Fibroblast of skin of right quadriceps (primary cell): ENCODE measurements at places on chromosomes 13 and 19.

GRCh38 chr13:79886601-79887000 lies 405.6 kb downstream of the NDFIP2 start:
- DNase-seq, result no peak

DNA sequence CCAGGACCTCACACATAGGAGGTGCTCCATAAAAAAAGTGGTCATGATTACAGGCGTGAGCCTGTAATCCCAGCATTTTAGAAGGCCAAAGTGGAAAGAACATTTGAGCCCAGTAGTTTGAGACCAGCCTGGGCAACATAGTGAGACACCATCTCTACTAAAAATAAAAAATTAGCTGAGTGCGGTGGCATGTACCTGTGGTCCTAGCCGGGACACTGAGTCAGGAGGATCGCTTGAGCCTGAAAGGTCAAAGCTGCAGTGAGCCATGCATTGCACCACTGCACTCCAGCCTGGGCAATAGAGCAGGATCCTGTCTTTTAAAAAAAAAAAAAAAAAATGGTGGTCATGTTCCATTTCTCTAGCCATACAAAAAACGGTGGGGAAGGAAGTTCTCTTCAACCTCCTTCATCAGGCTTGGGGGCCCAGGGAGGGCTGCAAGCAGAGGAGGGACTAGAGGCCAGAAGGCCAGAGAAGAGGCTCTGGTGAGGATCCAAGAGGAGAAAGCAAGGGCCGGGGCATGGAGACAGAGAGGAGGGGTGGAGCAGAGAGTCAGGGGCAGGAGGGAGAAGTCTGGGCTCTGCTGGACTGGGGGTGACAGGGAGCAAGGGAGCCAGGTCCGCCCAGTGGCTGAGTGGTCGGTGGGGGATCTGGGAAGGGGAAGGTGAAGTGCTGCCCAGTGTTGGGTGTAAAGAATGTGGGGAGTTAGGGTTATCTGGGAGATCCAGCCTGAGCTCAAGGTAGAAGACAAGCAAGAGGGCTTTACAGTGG lies 8.9 kb downstream of the KASH5 start:
- no peak for DNase-seq

GRCh38 chr19:21910318-21910717 lies 74.3 kb upstream of the ZNF43 start:
- DNase-seq, result no peak

DNA sequence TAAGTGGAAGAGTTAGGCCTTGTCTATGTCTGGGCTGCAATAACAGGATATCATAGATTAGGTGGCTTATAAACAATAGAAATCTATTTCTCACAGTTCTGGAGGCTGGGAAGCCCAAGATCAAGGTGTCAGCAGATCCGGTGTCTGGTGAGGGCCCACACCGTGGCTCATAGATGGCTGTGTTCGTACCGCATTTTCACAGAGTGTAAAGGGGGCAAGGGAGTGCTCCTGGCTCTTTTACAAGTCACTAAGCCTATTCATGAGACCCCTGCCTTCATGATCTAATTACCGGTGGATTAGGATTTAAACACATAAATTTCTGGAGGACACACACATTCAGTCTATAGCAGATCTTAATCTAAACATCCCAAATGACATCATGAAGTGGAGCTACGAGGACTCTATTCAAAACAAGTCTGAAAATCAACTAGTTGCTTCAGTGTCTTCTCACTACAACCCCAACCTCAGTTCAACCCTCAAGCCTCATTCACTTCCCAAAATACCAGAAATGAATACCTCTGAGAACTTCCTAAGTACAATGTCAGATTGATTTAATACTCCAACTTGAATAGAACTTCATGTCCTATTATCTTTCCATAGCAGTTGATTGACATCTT lies 23.5 kb downstream of the ENOX1 start:
- no peak for DNase-seq

DNA sequence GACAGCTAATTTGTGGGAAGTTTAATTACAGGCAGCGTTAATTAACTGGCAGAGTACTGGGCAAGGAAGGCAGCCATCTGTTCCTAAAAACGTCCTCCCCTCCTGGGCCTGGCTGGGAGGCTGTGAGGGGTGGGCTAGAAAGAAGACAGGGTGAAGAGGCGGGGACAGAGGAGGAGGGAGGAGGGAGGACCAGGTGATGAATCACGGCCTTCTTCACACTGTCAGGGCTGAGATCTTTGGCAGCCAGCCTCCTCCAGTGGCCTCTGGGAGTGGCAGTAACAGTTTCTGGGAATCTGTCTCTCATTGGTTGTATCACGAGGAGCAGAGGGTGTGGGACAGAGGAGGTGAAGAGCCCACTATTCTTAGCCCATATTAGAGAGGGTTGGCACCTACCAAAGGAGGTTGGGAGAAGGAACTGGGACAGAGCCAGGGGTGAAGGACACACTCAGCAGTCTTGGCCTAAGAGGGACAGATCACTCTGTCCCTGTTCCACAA lies 9.6 kb upstream of the ZNRF4 start:
- DNase-seq, result peak; percentile 33

GRCh38 chr19:53088091-53088490 lies 15.1 kb downstream of the ZNF160 start:
- DNase-seq, result no peak

DNA sequence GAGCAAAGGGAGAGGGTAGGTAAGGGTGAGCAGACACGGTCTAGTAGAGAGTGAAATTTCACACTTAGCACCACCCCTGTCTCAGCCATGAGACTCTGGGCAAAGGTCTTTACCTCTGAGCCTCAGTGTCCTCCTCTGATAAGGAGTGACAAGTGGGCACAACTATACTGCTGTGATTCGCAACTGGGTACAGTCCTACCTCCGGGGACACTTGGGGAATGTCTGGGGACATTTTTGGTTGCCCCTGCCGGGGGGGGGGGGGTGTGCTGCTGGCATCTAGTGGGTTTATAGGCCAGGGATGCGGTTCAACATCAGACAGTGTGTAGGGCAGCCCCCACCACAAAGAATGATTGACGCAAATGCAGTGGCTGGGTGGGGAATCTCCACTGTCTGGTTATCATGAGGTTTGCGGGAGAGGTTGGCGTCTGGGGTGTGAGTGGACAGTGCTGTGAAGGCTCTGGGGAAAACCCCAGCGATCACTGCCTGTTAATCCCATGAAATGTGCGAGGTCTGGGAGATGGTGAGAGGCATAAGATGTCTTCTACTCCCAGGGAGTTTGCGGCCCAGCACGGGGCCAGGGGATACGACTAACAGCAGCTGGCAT lies 4.3 kb downstream of the NACC1 start:
- DNase-seq, result no peak

GRCh38 chr13:36101157-36101556 lies 30.0 kb downstream of the DCLK1 start:
- DNase-seq, result no peak

DNA sequence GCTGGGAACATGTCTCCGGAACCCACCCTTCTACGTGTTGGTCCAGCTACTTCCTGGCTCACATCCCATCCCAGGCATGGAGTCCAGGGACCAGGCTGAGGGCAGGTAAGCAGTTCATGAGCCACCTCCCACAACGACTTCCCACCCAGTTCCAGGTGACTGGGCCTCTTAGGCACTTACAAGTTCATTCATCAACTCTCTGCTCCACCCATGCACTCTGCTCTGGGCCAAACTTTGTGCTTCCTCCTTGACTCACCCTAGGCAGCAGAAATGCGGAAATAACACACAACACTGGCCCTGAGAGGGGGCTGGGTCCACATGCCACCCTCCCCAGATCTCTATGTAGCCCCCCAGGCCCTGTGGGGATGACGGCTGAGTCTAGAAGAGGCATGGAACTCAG lies 20.5 kb downstream of the IQCN start:
- no peak for DNase-seq
